ENCODE measurements at places on chromosomes 3 and 15. TPM values are rescaled to one million over a fixed set of nuclear protein-coding genes. Genes with fewer than 3 reads are reported as not detected.

Gene GPR62
- total RNA-seq = not detected

Gene KCNMB2
- not detected for total RNA-seq

Gene CYP8B1
- total RNA-seq = not detected

Gene CXCR6
- total RNA-seq = 5.9 TPM

Gene NOX5
- total RNA-seq = not detected

Gene ANKRD63
- not detected for total RNA-seq

Gene XYLB
- total RNA-seq = 5.7 TPM

Gene ZPLD1
- not detected for total RNA-seq

GRCh38 chr3:53776494-53777101, 69.6 kb downstream of the CHDH start:
- H3K4me3 ChIP-seq = no peak overlapping the region
- no peaks in the 10 kb centered on the region for H3K4me1 ChIP-seq
- no peak for DNase-seq
- no peak overlapping the region for H3K27ac ChIP-seq
- no peaks in the 10 kb centered on the region for H3K36me3 ChIP-seq

DNA sequence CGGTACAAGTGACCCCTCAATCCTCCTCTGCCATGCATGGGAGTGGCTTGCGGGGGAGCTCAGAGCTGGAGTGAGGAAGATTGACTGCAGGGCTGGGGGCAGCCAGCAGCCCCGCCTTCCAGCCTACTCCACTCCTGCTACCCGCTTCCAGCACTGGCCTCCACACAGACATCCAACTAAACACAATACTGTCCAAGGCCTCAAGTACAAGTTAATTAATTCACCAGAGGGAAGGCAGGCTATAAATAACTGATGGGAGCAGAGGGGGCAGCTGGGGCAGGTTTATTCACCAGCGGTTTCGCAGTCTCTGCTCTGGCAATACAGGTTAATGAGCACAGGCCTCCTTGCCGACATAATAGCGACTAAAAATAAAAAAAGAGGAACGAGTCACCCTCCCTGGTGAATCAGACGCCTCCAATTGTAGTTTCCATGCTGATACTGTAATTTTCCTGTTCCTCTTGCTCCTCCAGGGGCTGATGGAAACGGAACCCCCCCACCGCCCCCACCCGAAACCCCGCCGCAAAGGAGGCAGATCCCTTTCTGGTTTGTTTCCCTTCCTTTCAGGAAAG, 166.4 kb upstream of the TLE3 start:
- no peak for DNase-seq
- H3K27me3 ChIP-seq = no peaks in the 10 kb centered on the region
- peaks cover 36% of the 10 kb centered on the region for H3K4me1 ChIP-seq
- H3K27ac ChIP-seq = no peak overlapping the region
- H3K4me3 ChIP-seq = no peak overlapping the region
- H3K36me3 ChIP-seq = no peaks in the 10 kb centered on the region

- no peaks in the 10 kb centered on the region for H3K36me3 ChIP-seq
- H3K4me3 ChIP-seq = no peak overlapping the region
- DNase-seq = no peak
- H3K4me1 ChIP-seq = peaks cover 5% of the 10 kb centered on the region
- no peak overlapping the region for H3K27ac ChIP-seq
Measured at GRCh38 chr3:150370122-150370602, 37.9 kb upstream of the TSC22D2 start.

- no peak for DNase-seq
- no peak overlapping the region for H3K27ac ChIP-seq
- H3K4me3 ChIP-seq = no peak overlapping the region
- H3K4me1 ChIP-seq = no peaks in the 10 kb centered on the region
- H3K27me3 ChIP-seq = no peaks in the 10 kb centered on the region
Measured at GRCh38 chr15:58639992-58640391, 109.5 kb downstream of the ADAM10 start.

GRCh38 chr3:10194328-10195071, 29.8 kb downstream of the IRAK2 start:
- H3K27ac ChIP-seq = peak overlapping the region; percentile 74
- H3K4me3 ChIP-seq = peak overlapping the region; percentile 57
- peaks cover 95% of the 10 kb centered on the region for H3K4me1 ChIP-seq
- H3K27me3 ChIP-seq = no peaks in the 10 kb centered on the region
- DNase-seq = peak; percentile 78
- no peaks in the 10 kb centered on the region for H3K36me3 ChIP-seq

GRCh38 chr3:172030181-172030580, 9.2 kb upstream of the FNDC3B start:
- H3K4me1 ChIP-seq = no peaks in the 10 kb centered on the region
- no peak for DNase-seq
- H3K4me3 ChIP-seq = no peak overlapping the region
- H3K36me3 ChIP-seq = no peaks in the 10 kb centered on the region

DNA sequence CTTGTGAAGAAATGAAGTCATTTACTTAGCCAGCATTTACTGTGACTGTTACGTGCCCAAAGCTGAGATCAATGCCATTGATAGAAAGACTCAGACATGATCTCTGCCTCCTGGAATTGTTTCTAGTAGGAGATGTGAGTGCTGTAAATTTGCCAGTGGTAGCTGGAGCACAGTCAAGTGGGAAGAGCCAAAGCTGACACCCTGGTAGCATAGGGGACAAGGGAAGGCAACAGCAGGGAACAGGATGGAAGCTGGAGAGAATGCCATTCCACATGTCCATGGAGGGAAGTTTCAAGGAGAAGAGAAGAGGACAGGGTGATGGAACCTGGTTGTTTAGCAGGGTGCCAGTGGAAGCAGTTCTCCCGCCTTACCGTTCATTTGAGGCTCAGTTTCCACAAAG, 64.0 kb downstream of the TCAIM start:
- no peaks in the 10 kb centered on the region for H3K27me3 ChIP-seq
- no peak overlapping the region for H3K4me3 ChIP-seq
- no peaks in the 10 kb centered on the region for H3K36me3 ChIP-seq
- no peak overlapping the region for H3K27ac ChIP-seq

DNA sequence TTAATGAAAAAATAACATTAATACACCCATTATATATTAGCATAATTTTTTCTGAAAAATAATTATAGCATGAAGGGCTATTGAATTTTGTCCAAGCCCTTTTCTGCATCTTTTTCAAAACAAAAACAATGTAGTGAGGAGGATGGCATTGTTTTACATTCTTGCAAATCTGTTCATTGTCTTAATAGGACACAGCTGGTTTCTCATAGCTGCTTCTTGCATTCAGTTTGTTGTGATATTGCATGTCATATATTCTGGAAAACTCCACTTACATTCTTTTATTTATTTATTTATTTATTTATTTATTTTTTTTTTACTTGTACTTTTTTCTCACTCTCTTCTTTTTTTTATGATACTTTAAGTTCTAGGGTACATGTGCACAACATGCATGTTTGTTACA, 107.4 kb downstream of the NR1D2 start:
- H3K4me1 ChIP-seq = no peaks in the 10 kb centered on the region
- no peak overlapping the region for H3K27ac ChIP-seq
- no peaks in the 10 kb centered on the region for H3K36me3 ChIP-seq
- H3K4me3 ChIP-seq = no peak overlapping the region
- no peaks in the 10 kb centered on the region for H3K27me3 ChIP-seq
- DNase-seq = no peak

DNA sequence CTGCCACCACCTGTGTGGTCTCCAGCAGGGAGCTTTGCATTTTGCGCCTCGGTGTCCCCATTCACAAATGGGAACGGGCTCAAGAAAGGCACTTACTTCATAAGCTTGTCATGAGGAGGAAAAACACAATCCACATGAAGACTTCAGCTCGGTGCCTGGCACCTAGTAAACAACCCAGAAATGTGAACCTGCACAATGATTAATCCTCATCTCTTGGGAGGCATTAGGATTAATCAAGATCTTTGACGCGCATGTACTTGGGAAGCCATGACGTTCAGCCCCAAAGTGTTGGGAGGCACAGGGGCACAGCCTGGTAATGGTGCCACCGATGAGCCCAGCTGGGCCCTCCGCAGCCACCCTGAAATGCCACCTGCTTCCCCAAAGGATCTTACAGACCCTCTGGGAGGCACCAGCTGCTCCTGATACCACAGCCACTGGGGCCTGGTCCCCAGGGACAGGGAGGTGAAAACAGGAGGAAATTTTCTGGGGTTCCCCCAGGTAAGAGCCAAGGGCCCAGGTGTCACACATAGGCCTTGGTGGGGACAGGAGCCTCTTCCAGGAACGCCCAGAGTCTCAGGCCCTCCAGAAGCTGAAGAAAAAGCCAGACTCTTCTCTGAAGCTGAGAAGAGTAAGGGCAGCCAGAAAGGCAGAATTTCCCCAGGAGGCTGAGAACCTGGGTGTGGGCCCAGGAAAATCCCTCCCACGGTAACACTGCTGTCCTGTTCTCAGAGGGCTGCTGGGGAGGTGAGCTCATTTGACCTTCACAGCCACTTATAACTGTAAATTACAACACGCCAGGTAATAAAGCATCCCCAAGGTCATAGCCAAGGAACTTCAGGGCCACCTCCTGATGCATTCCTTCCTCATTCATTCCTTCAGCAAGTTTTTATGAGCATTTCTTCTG, 507.5 kb downstream of the SHQ1 start:
- DNase-seq = no peak
- H3K4me1 ChIP-seq = peaks cover 37% of the 10 kb centered on the region
- H3K4me3 ChIP-seq = no peak overlapping the region

- no peak for DNase-seq
- H3K36me3 ChIP-seq = no peaks in the 10 kb centered on the region
- no peaks in the 10 kb centered on the region for H3K4me1 ChIP-seq
- H3K27me3 ChIP-seq = no peaks in the 10 kb centered on the region
Measured at GRCh38 chr3:133457465-133458067, 57.7 kb downstream of the BFSP2 start.

DNA sequence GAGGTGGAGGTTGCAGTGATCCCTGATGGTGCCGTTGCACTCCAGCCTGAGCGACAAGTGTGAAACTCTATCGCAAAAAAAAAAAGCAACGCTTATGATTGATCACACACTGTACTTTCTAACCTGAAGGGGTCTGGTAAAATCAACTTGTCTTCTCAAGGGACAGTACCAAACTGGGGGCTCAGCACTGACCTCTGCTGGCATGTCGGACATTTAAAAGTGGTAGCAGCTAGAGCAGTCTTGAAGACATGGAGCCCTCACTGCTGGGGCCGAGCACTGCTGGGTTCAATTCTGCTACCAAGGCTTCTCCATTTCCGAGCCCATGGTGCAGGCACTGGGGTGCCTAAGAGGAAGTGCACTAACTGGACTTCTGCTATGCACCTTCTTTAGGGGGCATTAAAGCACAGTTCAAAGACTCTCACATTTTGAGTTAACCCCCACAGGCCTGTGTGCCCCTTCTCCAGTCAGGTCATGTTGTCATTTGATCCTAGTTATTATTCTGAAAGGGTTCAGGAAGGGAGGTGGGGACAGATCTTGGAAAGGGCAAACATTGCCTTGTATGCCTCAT, 26.4 kb upstream of the LAMP3 start:
- no peak overlapping the region for H3K4me3 ChIP-seq
- H3K4me1 ChIP-seq = no peaks in the 10 kb centered on the region

DNA sequence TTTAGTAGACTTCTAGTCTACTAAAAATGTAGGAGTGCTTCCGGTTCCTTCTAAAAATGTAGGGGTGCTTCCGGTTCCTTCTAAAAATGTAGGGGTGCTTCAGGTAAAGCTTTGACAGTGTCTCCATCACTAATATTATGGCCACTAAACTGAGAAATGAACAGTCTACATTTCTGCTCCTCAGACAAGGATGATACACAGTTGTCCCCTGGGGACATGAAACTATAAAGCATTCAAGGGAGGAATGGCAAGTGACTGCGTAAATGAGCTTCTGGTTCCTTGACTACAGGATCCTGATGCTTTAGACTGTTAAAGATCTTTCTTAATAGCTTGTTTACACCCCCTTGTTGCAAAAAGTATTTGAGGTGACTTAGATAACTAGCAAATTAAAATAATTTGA, 53.9 kb upstream of the SLC9A9 start:
- no peaks in the 10 kb centered on the region for H3K4me1 ChIP-seq
- no peak overlapping the region for H3K27ac ChIP-seq
- H3K36me3 ChIP-seq = no peaks in the 10 kb centered on the region
- no peaks in the 10 kb centered on the region for H3K27me3 ChIP-seq
- H3K4me3 ChIP-seq = no peak overlapping the region

All from CD8-positive, alpha-beta memory T cell (primary cell).